BE2C (cell line): ENCODE measurements at places on chromosomes 13 and 19.
A peak's percentile ranks its signal among the peaks of the same experiment; 100 is the strongest.

GRCh38 chr13:95540888-95541287 lies 11.6 kb upstream of the CLDN10 start:
- DNase-seq: no peak

DNA sequence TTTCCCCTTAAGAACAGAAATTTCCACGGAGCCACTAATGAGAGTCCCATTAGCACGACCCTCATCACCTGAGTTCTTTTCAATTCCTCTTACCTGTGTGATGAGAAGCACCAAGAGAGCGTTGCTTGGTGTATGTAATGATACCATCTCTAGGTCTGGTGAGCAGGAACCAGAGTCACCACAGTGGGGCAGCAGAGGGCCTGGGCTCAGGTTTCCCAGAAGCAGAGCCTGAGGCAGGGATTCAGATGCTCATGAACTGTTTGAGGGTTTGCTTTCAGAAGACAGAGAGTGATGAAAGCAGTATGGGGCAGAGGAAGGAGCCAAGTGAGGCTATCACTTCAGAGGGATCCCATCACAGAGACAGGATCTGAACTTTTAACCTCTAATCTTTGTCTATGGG lies 3.1 kb upstream of the PTPRH start:
- peak; percentile 52 for DNase-seq

DNA sequence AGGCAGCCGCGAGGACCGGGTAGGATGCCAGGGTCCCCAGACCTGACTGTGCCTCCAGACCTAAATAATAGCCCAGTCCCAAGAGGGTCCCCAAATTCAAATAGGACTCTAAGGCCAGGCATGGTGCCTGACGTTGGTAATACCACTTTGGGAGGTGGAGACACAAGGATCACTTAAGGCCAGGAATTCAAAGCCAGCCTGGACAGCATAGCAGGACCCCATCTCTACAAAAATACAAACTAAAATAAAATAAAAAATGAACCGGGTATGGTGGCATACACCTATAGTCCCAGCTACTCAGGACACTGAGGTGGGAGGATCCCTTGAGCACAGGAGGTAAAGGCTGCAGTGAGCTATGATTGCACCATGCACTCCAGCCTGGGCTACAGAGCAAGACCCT lies 5.4 kb upstream of the APLP1 start:
- no peak for DNase-seq

DNA sequence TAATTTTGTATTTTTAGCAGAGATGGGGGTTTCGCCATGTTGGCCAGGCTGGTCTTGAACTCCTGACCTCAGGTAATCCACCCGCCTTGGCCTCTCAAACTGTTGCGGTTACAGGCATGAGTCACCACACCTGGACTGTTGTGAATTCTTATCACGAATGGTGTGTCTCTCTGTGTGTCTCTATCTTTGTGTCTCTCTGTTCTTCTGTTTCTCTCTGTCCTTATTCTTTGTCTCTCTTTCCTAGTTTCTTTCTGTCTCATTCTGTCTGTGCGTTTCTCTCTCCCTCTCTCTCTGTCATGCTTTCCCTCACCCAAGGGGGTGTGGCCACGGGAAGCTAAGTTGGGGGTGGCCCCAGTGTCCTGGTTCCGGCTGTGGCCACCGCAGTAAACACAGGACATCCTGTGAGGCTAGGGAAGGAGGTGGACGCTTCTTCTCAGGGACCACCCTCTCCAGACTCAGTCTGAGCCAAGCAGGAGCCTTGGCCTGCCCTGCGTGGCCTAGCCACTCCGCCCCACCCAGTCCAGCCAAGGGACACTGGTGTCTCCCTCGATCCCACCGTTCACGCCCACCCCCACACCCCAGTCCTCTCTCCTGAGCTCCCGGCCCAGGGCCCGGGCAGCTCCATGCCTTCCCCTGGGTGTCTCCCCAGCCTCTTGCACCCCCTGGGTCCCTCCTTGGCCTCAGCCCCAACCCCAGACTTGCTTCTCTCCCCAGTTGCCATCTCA lies 3.9 kb upstream of the PRX start:
- no peak for DNase-seq

DNA sequence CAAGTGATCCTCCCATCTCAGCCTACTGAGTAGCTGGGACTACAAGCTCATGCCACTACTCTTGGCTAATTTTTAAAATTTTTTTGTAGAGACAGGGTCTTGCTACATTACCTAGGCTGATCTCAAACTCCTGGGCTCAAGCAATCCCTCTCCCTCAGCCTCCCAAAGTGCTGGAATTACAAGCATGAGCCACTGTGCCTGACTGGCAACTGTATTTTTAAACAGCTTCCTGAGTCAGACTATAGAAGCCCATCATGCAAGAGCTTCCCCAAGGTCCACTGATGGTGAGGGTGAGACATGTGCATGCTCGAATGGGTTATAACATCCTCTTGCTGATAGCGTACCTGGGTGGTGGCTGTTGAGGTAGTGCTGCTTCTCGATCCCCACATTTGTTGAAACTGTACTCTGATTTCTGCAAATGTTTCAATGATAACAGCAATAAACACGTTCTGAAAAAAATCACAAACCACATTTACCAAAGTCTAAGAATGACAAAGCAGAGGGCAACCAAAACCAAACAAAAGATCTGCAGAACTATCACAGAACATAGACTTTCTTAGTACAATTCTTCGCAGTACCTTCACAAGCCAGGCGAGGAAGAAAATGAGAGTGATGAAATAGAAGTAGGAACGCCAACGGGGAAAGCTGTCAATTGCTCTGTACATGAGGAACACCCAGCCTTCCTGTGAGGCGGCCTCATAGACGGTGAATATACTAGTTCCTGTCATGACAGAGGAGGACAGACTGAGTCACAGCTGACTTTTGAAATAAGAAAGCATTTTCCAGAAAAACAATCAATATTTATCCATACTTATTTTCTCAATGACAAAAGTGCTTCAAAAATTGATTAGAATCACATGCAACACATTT lies 124.4 kb downstream of the NALCN start:
- DNase-seq: no peak

- no peak for DNase-seq
These were observed 63.5 kb downstream of the ALOX5AP start for GRCh38 chr13:30798776-30799355.

DNA sequence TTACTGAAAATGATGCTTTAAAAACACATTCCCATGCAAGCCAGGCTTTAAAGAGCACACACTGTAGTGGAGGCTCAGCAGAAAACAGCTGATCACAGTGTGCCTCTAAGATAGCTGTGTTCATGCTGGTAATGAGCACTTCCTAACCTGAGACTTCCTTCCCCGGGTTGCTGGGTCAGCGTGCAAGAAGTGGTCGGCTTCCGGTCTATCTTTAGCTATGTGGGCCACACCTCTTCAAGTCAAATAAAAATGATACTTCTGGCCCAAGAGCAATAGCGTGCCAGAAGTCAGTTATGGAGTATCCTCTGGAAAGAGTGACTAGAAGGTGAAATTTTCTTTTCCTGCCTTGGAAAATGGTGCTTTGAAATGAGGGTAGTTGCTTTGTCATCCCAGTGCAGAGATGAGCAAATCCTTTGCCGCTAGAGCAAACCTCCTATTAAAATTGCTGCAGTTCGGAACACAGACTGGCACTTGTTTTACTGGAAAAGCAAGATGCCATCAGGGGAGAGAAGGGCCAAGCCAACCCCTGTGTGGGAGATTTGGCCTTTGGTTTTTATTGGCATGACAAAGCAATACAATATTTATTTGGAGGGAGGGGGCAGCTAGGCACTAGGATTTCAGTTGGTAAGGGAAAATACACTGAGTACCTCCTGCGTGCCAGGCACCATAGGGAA lies 64.2 kb downstream of the ARHGAP35 start:
- no peak for DNase-seq

- no peak for DNase-seq
These were observed 49.5 kb downstream of the CRYL1 start for GRCh38 chr13:20475927-20476691.

DNA sequence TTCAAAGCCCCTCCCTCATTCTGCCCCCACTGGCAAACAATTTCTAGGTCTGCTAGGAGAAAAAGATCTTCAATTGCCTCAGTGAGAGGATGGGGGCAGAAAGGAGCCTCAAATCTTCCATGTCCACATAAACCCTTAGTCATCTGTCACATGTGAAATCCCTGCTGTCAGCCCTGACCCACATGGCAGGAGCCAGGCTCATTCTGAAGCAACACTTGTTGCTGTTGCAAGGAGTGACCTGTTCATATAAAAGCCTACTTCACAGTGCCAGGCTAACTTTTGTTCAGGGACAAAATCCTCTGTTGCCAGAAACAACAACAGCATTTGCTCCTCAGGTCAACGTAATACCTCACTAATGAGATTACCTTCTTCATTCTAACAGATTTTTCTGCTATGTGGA lies 70.5 kb downstream of the IRS2 start:
- no peak for DNase-seq

- no peak for DNase-seq
These were observed 21.6 kb downstream of the CPAMD8 start for GRCh38 chr19:17005000-17005399.

GRCh38 chr13:92947770-92948434 lies 278.7 kb upstream of the GPC6 start:
- DNase-seq: no peak

DNA sequence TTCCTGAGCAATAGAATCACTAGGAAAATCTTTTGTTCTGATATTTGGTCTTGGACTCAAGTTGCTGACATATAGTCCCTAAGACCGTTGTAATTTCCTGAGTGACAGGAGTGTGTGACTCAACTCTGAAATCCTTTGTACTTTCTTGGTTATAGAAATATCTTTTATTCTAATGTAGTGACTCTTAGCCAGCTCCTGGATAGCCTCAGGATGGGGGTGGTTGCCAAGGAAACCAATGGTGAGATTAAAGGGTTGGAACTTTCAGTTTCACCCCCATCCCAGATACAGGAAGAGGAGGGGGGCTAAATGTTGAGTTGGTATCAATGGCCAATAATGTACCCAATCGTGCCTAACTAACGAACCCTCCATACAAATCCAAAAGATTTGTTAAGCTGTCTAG lies 41.8 kb downstream of the MBD3L2B start:
- no peak for DNase-seq

DNA sequence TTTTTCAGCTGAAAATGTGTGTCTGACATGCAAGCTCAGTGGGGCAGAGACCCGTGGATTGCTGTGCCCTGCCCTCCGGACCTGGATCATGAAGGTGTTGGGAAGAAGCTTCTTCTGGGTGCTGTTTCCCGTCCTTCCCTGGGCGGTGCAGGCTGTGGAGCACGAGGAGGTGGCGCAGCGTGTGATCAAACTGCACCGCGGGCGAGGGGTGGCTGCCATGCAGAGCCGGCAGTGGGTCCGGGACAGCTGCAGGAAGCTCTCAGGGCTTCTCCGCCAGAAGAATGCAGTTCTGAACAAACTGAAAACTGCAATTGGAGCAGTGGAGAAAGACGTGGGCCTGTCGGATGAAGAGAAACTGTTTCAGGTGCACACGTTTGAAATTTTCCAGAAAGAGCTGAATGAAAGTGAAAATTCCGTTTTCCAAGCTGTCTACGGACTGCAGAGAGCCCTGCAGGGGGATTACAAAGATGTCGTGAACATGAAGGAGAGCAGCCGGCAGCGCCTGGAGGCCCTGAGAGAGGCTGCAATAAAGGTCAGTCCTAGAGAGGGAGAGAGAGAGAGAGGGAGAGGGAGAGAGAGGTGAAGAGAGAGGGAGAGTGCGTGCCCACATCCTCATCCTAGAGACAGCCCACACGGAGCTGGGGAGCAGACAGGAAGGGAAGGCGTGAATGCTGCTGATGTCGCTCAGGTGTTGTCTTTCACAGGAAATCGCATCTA lies 5.1 kb upstream of the DCUN1D2 start:
- no peak for DNase-seq

GRCh38 chr13:45336025-45336800 lies 4.8 kb downstream of the TPT1 start:
- no peak for DNase-seq

DNA sequence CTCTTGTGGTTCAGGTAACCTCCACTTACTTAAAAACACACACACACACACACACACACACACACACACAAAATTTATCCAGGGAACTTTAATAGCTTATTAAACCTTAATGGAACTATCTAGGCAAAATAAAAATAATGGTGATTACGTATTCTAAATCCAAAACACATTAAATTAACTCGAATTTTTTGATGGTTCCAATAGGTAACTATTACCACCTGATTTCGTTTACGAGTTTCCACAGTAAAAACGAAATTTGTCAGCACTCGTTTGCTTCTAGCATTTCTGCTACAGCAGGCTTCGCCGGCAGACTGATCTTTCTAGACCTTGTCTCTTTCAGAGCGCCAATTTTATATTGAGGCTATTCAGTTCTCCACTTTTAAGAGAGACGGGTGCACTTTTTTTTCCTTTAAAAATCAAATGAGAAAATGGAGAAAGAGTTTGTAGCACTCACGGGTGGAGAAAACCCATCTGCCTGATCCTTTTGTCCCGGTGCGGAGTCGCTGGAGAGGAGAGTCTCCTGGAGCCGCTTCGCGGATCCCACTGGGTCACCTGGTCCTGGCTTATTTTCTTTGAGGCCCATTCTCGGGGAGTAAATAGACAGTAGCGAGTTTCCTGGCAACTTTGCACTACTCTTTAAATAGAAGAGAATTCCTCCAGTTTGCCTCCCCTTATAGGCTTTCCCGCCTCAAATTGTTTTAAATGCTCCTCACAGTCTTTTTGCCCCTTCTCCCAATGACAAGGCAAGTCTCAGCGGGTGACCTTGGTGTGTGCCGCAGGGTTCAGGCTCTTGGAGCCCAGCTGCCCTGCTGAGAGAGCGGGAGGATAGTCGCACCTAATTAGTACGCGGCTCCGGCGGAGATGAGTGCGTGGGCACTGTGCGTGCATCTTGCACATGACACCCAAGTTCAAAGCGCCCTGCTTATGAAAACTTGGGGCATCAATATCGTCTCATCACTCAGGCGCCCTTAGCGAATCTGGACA lies 117.0 kb downstream of the KCNRG start:
- no peak for DNase-seq

DNA sequence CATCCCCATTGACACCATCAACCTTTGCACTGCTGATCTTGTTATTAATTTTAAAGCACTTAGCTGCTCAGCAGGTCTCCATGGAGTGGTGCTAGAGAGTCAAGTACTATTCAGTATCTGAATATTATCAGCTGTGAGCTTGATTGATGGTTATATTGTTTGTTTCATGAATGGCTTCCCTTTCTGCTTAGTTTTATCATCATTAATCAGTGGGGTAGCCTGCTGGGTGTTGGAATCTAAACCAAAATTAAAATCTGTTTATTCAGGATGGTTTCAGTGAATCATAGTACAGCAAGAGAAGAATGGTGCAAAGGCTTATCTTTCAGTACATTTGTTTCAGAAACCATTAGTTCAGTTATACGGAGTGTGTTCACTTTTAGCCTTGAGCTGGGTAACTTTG lies 42.5 kb upstream of the SCEL start:
- peak; percentile 39 for DNase-seq

DNA sequence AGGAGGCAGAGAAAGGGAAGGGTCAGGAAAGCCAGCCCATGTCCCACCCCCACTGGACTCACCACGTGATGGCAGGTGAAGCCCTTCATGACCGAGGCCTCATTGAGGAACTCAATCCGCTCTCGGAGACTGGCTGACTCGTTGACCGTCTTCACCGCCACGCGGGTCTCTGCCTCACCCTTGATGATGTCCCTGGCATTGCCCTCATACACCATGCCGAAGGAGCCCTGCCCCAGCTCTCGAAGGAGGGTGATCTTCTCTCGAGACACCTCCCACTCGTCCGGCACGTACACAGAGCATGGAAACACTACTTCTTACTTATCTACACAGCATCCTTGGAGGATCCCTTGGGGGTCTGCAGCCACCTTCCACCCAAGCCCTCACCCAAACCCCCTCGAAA lies 55.7 kb downstream of the ZNF557 start:
- DNase-seq: no peak

- peak; percentile 47 for DNase-seq
These were observed 8.1 kb downstream of the STK11 start for GRCh38 chr19:1213391-1214286.

GRCh38 chr19:29831041-29831548 lies 19.3 kb downstream of the CCNE1 start:
- DNase-seq: no peak

GRCh38 chr13:26614721-26615120 lies 57.2 kb downstream of the WASF3 start:
- DNase-seq: no peak
